HCT116 (cell line): ENCODE measurements at places on chromosomes 1 and 21. TPM values are rescaled to one million over a fixed set of nuclear protein-coding genes. Genes with fewer than 3 reads are reported as not detected.

DNA sequence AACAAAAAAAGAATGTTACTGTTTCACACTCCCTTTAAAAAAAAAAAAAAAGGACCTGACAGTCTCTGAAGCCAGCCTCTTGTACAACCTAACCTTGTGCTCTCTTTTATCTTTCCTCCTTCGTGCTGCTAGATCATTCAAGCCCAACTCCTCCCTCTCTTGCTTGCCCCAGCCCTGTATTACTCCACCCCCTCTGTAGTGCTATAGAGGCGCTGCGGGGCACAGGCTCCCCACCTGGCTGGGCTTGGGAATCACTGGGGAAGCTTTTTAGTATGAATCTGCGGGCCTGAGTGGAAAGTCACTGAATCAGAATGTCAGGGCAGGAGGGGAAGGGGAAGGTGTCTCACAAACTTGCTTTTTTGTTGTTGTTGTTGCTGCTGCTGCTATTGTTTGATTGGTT, 383.7 kb upstream of the CAMK1G start:
- no peak for DNase-seq

GRCh38 chr1:210633636-210634035, 304.9 kb downstream of the HHAT start:
- DNase-seq: no peak

DNA sequence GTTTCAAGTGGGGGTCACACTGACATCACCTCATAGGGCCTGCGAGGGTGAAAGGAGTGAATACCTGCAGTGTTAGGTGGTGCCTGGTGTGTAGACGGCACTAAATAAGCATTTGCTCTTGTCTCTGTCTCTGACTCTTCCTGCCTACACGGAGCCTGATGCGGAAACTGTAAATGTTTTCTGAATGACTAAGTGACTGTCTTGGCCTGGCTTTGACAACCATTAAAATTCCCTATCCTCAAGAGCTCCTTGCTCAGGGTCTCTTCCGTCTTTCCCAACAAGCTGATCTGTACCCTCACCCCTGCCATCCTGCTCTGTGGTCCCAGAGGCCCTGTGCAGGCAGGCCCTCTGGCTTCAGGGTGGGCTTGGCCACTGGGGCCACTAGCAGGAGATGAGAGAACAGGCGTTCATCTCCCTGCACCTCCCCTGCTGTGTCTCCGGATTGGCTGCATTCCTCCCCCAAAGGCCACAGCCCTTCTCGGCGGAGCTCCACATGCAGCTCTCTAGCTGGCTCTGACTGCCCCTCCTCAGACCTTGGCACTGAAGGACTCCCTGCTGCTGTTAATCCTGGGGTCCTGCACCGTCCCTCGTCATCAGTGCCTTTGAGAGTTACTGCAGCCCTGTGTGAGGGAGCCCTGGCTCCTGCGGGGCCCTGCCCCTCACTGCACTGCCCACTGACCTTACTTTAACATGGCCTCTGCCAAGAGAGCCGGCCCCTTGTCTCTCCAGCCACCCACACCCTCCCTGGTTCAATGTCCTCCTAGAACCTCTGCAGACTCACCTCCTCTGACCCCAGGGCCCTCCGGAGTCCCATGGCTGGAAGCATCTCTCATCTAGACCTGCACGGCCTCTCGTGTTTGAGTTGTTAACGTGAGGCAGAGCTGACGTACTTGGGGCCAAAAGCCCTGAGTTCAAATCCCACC, 211.1 kb downstream of the MATN1 start:
- no peak for DNase-seq

GRCh38 chr1:36339215-36339614, 15.8 kb upstream of the EVA1B start:
- DNase-seq: no peak

GRCh38 chr1:53781654-53782053, 42.7 kb upstream of the GLIS1 start:
- DNase-seq: no peak

GRCh38 chr1:210728437-210729149, 399.9 kb downstream of the HHAT start:
- no peak for DNase-seq

GRCh38 chr1:67500413-67500959, 70.3 kb upstream of the SERBP1 start:
- peak; percentile 87 for DNase-seq

The CFAP141 gene
- total RNA-seq: not detected

DNA sequence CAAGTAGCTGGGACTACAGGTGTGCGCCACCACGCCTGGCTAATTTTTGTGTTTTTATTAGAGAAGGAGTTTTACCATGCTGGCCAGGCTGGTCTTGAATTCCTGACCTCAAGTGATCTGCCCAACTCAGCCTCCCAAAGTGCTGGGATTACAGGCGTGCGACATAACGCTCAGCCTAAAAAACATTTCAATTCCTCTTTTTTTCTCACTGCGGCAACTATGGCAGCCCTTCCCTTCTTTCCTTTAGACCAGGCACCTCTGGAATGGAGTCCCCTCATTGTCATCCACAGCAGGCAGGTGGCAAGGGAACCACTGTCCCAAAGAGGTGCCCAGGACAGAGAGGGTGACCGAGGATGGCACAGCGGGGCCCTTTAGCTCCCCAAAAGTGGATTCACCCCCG, 14.1 kb downstream of the CEP104 start:
- no peak for DNase-seq

The PGLYRP4 gene
- total RNA-seq: not detected

DNA sequence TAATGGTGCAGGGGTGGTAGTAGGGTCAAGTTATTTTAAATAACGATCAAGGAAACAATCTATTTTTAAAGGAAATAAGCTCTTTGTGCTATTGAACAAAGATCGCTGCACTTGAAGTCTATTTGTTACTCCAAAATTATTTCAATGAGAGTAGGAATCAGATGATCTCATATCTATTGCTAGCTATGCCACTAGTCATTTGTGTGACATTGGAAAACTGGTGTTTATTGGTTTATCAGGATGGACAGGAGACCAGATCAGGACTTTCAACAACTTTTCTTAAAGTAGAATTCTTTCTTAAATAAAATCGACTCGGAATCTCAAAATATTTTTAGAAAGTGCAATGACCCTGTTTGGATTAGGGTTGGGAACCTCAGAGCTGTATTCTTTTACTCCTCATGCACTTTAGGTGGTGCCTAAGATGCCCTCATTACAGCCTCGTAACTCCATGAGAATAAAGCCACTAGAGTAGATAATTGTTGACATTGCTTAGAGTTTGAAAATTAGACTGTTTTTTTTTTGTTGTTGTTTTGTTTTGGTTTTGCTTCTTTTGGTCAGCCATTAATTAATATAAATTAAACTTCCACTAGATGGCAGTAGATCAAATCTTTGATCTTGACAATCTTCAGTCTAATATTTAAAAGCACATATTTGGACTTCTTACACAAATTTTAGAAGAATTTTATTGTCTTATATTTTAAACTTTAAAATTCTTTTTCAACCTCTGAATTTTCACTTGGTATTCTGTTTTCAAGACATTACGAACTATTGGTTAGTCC, 352.4 kb downstream of the USP25 start:
- no peak for DNase-seq

DNA sequence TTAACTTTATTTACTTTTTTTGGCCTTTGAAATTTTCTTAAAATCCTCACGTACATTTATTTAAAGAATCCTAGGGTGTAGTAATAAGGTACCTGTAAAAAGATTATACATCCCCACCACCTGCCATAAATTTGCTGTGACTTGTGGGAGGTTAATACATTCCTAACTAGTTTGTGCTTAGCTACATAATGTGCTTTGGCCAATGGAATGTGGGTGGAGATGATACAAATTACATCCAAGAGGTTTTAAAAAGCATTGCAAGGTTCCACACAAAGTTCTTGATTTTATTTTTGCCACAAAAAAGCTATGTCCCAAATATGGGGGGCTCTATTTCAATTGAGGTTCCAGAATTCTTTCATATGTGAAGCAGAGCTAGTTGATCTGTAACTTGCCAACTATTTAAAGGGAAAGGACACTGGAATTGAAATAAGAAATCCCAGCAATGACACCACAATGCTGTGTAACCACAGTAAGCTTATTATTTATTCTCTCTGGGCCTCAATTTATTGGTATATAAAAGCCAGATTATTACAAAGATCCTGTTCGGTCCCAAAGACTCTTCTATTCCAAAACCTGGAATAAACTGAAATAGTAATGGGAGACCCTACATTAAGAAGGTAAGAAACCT, 15.7 kb downstream of the ASPM start:
- no peak for DNase-seq

- DNase-seq: no peak
These were observed 239.3 kb downstream of the NPHP4 start for GRCh38 chr1:5752746-5753548.

The KCNE2 gene
- total RNA-seq: not detected

GRCh38 chr1:191699343-191699742, 458.9 kb upstream of the RGS18 start:
- no peak for DNase-seq

The FH gene
- 67.7 TPM for total RNA-seq

GRCh38 chr1:168504064-168504837, 39.5 kb downstream of the XCL2 start:
- no peak for DNase-seq

DNA sequence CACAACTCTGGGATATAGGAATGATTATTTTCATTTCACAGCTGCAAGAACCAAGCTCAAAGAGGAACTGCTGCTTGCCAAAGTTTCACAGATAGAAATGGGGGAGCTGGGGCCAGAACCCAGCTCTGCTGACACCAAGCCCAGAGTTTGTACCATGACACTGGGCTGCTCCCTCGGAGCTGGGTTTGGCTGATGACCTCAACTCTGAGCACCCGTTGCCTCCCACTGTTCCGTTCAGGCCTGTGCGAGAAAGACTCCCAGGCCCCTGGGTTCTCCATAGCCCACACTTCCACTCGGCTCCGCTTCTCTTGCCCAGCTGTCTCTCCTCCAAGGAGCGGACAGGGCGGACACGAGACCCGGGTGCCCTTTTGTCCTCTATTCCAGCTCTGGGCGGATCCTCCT, 55.2 kb downstream of the NGF start:
- no peak for DNase-seq

DNA sequence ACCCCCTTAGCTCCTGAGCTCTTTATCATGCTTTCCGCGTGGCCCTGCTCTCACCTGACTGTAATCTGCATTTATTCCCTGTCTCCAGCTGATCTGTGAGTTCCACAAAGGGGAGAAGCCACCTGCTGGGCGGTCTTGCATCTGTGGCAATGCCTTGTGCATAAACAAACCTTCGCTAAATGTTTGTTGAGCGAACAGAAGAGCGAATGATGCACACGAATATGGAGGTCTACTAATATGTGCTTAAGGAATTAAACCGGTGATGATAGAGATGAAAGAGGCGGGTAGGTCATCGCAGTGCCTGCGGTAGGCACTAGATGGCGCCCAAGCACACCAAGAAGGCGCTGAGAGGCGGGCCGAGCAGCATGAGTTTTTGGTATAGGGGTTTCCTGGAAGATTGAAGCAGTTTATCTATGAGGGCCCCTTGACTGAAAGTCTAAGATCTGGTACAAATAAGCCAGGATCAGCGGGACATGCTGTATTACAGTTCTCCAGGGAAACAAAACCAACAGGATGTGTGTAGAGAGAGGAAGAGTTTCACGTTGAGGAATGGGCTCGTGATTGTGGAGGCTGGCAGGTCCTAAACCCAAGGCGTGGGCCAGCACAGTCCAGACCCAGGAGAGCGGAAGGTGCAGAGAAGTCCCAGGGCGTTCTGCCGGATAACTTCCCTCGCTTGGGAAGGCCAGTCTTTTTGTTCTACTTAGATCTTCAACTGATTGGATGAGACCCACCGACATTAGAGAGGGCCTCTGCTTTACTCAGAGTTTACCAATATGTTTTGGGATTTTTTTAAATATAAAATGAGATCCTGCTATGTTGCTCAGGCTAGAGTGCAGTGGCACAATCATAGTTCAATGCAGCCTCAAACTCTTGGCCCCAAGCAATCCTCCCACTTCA, 34.7 kb downstream of the TOMM20 start:
- no peak for DNase-seq

GRCh38 chr1:214449371-214449770, 102.0 kb downstream of the PTPN14 start:
- no peak for DNase-seq

GRCh38 chr1:204350857-204351573, 8.7 kb downstream of the PLEKHA6 start:
- DNase-seq: no peak

- no peak for DNase-seq
These were observed 636.3 kb downstream of the LTN1 start for GRCh38 chr21:28356422-28356821.

DNA sequence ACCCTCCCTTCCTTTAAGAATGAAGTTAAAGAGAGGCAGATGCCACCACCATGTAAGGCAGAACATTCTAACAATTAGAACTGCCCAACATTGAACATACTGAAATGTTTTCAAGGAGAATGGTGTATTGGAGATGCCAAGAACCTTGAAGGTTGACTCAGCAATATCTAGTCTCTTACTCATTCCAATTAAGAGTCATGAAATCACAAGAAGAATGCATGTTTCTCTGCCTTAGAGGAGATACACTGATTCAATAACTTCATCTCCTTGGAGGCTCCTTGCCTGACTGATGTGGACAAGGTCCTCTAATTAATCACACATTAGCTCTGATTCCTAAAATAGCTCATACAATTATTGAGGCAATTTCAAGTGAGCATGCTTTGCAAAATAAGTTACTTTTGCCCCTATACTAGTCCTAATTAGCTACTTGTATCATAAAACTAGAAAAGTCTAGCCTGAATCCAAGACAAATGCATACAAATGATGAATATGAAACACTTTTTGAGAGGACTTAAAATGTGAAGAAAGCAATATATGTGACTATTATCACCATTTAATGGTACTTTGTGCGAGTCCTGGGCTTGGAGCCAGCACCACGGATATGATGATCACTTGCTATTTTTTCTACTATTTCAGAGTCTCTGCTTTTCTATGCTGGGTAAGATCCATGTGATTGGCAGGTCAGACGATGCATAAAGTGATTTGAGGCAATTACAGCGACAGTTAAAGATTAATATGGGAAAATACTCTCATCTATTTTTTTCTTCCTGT, 114.5 kb downstream of the DSCAM start:
- no peak for DNase-seq

DNA sequence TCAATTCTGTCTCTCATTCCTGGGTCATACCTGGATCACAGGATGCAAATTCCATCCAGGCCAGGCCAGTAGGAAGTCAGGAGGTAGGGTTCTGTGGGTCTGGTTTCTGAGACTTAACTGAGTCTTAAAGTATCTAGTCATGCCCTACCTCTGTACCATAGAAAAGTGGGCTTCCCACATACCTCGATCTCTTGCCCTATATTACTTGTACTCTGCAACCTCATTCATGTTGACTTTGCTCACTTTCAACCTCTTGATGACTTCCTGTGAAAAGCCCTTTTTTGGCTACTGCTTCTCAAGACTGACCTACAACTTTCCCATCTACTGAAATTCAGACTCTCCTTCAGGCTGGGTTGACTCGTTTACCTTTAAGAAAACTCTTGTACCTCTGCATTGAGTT, 128.9 kb upstream of the C8B start:
- no peak for DNase-seq

The IVL gene
- not detected for total RNA-seq

The DNAJC6 gene
- 9.0 TPM for total RNA-seq

- DNase-seq: no peak
These were observed at the start of gene CATSPER4 for GRCh38 chr1:26190373-26190987. Gene CATSPER4, plus strand, starts transcription at chr1:26190602. Its CDS starts 26 bp downstream, at chr1:26190628.

The TIPRL gene
- 36.4 TPM for total RNA-seq

The KRTAP13-3 gene
- total RNA-seq: not detected

- DNase-seq: no peak
These were observed 21.1 kb downstream of the FMO5 start for GRCh38 chr1:147204080-147204479.

GRCh38 chr21:33332143-33332542, 7.4 kb downstream of the IFNAR1 start:
- DNase-seq: no peak
